ENCODE measurements at places on chromosomes 12 and 14. TPM values are rescaled to one million over a fixed set of nuclear protein-coding genes. Genes with fewer than 3 reads are reported as not detected.

The SMCO2 gene
- total RNA-seq, result 0.88 TPM

The OTX2 gene
- total RNA-seq, result not detected

The PSMC6 gene
- 78.5 TPM for total RNA-seq

The KRT3 gene
- total RNA-seq, result not detected

The ELK3 gene
- total RNA-seq, result 30.1 TPM

The LGR5 gene
- not detected for total RNA-seq

The GNB3 gene
- 1.4 TPM for total RNA-seq

The CCDC177 gene
- total RNA-seq, result not detected

The CCDC38 gene
- under 0.01 TPM for total RNA-seq

The BCL7A gene
- total RNA-seq, result 4.4 TPM

The ADAMTS20 gene
- not detected for total RNA-seq

The TC2N gene
- total RNA-seq, result 0.29 TPM
